ENCODE measurements at places on chromosomes 2 and 18. TPM values are rescaled to one million over a fixed set of nuclear protein-coding genes. Genes with fewer than 3 reads are reported as not detected.

Gene TRABD2A
- total RNA-seq, result 2.5 TPM

Gene CENPA
- total RNA-seq, result 7.7 TPM

Gene DIPK1C
- total RNA-seq, result not detected

Gene CHRNG
- total RNA-seq, result not detected

Gene IL36B
- not detected for total RNA-seq

Gene ZNF532
- total RNA-seq, result 39.5 TPM

Gene TRAPPC8
- 54.8 TPM for total RNA-seq

Gene ACTG2
- 2.9 TPM for total RNA-seq

Gene PLA2R1
- 8.0 TPM for total RNA-seq

Gene TMEM150A
- total RNA-seq, result 3.1 TPM

Gene NXPH2
- not detected for total RNA-seq

Gene LRRC30
- not detected for total RNA-seq

Gene SRD5A2
- total RNA-seq, result not detected

Gene CRYGC
- total RNA-seq, result not detected

Gene POTEC
- not detected for total RNA-seq

Data from uterine smooth muscle cell (primary cell).